ENCODE measurements at places on chromosomes 13 and 19.

DNA sequence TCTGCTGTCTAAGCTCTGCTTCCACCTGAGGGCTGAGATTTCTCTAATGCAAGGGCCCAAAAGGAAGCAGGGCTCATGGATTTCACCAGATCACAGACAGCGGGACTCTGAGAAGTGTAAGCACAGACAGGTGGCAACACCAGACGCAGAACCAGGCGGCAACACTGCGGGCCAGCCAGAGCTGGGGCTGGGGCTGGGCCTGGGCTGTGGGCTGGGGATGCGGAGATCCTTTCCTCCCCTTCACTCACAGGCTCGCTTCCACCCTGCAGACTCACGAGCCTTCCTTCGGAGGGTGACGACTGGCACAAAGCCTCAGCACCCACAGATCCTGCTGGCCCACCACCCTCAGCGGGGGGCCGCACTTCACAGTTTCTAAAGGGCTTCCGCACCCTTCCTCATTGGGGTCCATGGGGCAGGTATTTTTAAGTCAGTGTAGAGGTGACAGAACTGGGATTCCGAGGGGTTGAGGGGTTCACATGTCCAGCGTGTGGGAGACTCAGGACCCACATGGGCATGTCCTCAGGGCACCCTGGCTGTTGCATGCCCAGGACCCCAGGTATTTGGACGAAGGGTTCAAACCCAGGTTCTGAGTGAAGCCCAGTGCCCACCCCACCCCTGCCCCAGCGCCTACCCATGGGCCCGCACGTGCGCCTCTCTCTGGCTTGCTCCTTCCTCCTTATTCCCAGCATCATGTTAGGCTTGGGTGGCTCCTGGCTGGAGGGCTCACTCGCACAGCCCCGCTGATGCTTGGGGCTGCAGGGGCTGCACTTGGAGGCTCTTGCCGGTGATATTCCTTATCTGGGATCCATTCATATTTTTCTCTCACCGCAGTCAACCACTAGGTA, 137.3 kb upstream of the GPR12 start:
- DNase-seq: no peak

DNA sequence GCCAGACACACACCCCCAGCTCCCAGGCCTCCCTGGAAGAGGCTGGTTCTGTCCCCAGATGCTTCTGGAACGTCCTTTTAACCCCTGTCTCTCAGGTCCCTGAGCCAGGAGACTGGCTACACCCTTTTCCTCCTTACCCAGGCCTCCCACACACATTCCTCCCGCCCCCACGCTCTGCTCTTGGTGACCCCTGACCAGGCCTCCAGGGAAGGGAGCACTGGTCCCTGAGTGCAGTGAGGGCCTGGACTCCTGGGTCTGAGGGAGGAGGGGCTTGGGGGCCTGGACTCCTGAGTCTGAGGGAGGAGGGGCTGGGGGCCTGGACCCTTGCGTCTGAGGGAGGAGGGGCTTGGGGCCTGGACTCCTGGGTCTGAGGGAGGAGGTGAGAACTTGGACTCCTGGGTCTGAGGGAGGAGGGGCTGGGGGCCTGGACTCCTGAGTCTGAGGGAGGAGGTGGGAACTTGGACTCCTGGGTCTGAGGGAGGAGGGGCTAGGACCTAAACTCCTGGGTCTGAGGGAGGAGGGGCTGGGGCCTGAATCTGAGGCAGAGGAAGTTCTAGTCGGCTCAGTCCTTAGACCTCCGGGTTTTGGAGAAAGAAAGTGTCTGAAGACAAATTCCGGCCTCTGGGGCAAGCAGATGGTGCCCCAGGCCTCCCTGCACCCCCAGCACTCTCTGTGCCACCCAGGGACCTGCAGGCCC, 527 bp downstream of the KLK6 start:
- no peak for DNase-seq

GRCh38 chr13:75325711-75326110, 156.3 kb downstream of the TBC1D4 start:
- no peak for DNase-seq

DNA sequence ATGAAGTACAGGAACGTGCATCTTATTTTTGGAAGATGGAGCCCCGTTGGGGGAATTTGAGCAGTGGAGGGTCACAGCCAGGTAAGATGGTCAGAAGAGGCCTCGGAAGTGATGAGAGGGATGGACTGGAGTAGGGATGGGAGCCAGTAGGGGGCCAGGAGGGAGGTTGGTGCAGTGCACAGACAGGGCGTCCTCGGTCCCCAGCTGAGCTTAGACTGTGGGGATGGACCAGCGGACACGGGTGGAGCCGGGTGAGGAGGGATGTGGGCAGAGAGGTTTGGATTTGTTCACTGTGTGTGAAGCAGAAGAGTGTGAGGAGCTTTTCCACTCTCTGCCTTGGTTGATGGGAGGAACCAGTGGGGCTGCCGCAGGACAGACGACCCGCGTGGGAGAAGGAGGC, 10.6 kb downstream of the RPS9 start:
- no peak for DNase-seq

DNA sequence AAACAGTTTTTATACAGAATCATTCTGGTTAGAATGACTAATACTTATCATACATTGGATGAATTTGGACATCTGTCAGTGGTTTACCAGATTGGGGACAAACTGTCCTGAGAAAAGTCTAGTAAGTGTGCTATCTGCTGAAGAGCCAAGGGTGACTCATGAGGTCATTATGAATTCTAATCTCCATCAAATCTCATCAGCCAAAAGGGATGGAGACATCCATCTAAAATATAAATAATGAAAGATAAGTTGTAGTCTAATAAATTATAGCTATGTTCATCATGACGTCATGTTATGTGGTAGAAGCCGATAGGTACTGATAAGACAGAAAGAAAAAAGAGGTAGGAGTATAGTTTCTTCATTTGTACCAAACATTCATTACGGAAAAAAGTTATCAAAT, 804.4 kb downstream of the PCDH9 start:
- DNase-seq: no peak

DNA sequence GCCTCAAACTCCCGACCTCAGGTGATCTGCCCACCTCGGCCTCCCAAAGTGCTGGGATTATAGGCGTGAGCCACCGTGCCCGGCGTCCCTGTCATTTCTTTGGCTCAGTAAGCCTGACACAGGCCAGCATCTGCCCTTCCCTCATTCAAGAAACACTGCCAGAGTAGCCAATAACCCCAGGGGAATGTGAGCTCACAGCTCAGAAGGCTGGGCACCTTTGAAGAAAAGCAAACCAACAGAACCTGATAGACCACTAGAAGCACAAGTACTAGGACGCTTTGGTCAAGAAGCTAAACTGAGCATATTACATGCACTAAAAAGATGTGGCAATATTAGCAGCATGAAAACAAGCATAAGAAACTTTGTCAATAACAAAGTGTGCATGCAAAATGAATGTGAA, 14.2 kb downstream of the SIGLEC5 start:
- DNase-seq: no peak

GRCh38 chr19:46373491-46374359, 26.8 kb downstream of the PPP5C start:
- DNase-seq: no peak

GRCh38 chr13:39035204-39035603, 2.7 kb downstream of the PROSER1 start:
- no peak for DNase-seq

GRCh38 chr19:38556521-38557174, 61.1 kb downstream of the MAP4K1 start:
- DNase-seq: no peak

DNA sequence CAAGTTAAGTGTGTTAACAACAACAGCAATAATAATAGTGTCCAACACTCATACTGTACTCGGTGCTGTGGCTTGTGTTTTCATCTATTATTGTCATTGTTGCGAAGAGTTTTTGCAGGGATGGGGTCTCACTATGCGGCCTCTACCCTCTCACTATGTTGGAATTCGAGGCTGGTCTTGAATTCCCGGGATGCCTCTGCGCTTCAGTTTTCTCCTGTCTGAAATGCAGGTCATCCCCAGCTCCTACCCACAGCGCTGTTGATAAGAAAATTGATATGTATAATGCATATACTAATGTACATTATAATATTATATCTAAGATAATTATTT, 4.9 kb upstream of the SBK3 start:
- DNase-seq: no peak
